Kasumi-1 (cell line): ENCODE measurements at places on chromosomes 5 and 9.

- DNase-seq: no peak
Measured at GRCh38 chr9:79946712-79947111, 374.9 kb downstream of the TLE4 start.

- DNase-seq: no peak
Measured at GRCh38 chr9:9771314-9771713, 841.5 kb downstream of the PTPRD start.

DNA sequence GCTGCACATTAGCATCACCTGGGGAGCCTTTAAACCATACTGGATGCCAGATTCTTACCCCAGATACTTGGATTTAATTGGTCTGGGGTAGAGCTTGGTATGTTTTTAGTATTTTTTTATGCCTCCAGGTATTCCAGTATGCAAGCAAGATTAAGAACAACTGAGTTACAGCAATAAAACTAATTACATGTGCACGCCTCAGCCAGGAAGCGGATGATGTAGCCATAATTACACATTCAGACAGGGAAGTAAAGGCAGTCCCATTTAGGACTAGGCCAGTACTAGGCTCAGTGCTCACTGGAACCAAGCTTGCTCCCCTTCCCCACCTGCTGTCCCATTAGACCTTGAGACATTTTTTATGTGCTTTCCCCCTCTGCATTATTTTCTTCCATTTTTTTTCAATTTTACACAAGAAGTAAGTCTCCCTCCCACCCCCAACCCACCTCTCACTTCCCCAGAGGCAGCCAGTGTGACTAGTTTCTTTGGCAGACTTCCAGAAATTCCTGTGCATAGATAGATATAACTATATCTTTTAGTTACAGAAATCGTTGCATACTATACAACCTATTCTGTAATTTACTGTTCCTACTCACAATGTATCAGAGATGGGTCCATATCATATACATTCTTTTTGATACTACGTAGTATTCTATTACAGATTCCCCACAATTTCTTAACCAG is 7.1 kb upstream of the GNAQ start:
- peak; percentile 21 for DNase-seq

GRCh38 chr9:124621371-124622328 is 114.5 kb upstream of the NR5A1 start:
- no peak for DNase-seq

GRCh38 chr5:39151745-39152144 is 67.6 kb downstream of the FYB1 start:
- DNase-seq: no peak

DNA sequence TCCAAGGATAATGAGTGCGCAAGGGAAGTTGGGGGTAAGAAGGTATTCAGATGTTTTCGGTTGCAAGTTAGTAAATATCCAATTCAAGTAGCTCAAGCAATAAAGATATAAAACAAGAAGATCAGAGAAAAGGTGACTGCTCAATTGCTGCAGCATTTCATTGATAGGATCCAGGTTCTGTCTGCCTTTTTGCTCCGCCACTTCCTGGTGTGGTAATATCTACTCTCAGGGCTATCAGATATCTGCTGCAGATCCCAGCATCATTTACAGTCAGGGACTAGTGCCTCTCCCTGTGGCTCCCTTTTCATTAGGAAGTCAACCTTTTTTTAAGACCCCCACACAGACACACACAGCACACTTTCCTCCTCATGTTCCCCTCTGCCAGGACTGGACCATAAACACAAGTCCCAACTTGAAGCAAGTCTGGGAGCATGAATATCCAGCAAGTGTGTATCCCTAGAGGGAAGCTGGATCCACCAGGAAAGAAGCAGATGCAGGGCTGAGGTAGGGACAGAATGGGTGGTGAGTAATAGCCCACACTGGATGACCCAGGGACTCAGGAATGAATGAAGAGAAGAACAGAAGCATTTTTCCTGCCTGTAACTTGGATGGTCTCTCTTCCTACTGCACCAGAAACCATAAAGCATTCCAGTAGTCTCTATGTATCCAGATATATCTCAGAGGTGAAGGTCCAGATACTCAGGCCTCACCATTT is 53.7 kb downstream of the ZNF622 start:
- DNase-seq: no peak

DNA sequence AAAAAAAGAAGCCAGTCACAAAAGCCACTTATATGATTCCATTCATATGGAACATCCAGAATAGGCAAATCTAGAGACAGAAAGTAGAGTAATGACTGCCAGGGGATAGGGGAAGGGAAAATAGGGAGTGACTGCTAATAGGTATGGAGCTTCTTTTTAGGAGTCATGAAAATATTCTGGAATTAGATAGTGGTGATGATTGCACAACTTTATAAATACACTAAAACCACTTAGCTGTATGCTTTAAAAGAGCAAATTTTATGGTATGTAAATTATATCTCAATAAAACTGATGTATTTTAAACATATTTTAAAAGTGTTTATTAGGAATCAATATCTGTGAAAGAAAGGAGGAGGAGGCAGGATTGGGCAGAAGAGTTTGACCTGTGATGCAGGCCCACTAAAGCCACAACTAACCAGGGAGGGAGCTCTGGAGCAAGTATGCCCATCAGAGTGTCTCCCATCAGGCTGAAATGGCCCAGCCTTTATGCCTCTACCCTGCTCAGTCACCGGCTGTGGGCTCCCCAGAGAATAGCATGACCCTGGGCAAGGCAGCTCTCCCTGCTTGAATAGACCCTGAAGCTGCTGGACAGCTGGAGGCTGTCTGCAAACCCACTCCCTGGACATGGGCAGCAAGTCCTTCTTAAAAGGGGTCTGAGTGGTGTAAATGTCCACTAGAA is 96.0 kb upstream of the SLC44A1 start:
- no peak for DNase-seq

- DNase-seq: no peak
Measured at GRCh38 chr5:141547488-141547887, 58.6 kb downstream of the PCDHGC5 start.

DNA sequence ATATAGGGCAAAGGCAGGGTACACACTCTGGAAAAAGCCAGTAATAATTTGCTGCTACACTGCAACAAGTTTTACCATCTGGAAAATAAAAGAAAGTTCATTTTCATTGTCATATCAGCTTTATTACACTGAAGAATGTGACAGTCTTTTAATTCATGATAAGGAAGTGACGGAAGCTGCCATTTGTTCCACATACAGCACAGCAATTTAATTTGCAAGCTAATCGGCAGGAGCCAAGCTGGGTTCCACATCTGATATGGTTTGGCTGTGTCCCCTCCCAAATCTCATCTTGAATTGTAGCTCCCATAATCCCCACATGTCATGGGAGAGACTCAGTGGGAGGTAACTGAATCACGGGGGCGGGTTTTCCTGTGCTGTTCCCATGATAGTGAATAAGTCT is 16.5 kb downstream of the PRELID2 start:
- DNase-seq: no peak

DNA sequence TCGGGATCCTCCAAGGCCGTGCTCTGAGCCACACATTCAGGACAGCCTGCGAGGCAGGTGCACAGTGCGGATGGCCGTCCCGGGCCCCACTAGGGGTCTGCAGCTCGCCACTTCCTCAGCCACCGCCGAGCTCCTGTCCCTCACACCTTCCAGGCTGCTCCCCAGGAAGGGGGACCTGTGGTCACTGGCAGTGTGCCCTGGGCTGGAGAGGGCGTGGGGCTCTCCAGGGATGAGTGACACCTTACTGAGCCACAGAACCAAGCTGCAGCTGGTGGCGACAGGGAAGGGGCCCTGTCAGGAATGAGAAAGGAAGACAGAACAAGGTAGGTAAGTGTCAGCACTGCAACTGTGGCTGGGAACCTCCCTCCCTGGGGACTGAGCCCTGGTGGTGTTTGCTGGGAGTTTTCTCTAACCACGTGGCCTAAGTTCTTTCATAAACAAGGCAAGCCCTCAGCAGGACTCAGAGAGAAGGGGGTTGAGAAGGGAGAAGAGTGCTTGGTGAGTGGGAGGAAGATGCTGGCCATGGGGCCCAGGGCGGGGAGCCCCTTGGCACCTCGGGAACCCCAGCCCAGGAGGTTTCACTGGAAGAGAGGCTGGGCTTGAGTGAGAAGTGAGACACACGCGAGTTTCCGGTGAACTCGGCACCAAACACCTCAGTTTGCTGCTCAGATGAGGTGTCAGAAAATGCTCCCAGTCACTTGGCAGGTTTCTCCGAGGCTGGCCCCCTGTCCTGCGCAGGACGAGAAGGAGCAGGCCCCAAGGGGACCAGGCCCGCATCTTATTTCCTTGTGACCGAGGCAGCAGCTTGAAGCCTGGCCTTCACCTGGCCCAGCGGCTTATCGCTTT is 5.2 kb downstream of the IL13 start:
- DNase-seq: no peak

- no peak for DNase-seq
Measured at GRCh38 chr9:445033-445432, 230.4 kb downstream of the DOCK8 start.

DNA sequence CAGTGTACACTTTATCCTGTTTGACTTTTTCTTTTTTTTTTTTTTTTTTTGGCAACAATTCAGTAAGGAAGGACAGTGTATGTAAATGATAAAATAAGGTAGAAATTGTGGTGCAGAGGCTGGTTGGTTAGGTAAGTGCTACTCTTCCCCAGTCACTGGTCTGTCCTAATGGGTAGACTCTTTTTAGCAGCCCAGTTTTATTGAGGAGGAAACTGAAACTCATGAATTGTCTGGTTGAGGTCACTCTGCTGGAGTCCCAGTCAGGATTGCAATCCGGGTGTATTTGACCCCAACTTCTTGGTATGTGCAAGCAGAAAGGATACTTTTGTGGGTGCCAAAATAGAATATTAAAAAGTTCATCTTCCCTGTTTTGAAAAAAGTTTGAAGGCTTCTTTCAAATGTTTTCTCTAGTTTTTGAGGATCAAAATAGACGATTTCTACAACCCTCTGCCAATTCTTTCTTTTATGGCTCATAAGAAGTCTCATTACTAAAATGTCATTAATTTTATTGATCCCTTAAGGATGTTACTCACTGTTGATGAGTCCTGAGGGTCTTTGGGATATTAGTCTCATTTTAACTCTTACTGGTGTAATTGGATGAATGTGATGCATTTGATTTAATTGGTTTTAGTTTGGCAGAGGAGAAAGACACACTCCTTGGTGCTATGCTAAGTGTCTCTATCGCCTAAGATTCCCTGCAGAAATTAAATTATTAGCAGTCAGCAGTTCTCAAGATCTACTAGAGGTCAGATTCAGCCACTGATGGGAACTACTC is 171.9 kb downstream of the KDM4C start:
- no peak for DNase-seq

- no peak for DNase-seq
Measured at GRCh38 chr9:73515216-73515615, 363.6 kb downstream of the ANXA1 start.

DNA sequence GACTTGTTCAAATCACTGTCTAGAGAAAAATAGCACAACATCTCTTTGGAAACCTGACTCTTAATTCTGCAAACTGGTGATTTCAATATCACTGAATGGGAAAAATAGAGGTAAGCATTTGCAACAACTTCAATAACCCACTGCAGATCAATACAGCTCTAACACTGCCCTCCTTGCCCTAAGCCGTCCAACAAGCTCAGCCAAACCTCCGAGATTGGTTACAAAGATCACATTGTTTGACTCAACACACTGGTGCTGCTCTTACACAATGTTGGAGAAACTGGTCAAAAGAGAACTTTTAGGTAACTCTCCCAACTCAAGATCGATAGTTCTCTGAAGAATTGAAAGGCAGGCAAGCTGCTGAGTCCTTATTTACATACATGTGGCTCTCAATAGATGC is 150.4 kb downstream of the SPOCK1 start:
- DNase-seq: no peak

GRCh38 chr5:138911441-138911840 is 36.3 kb upstream of the LRRTM2 start:
- DNase-seq: no peak

DNA sequence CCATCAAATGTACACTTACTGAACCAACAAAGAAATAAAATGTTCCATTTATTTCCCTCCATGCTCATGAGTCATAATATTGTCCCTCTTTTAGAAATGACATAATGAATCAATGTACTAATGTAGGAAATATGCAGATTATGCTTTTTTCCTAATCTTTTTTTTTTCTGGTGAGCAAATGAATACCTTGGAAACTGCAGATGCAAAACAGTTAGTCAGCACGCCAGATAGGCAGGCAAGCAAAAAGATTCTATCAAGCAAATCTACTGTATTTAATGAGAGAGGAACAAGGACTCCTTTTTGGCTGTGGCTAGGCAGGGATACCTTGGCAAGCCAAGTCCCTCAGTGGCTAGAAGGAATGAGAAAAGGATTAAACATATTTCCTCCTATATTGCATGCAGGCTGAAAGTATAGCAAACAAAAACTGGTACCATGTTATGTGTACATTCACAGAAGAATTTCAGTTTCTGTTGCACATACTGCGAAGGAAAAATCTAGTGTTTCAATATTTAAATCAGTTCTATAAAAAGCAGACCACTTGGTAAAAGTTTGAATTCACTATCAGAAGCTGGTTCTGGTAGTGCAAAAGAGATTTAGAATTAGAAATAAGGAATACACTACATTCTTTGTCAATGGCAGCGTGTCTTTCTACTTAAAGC is 605.4 kb downstream of the TLE1 start:
- DNase-seq: no peak

- peak; percentile 8 for DNase-seq
Measured at GRCh38 chr9:121735793-121736770, 84.6 kb downstream of the DAB2IP start.

GRCh38 chr5:36529142-36529541 is 77.3 kb upstream of the SLC1A3 start:
- DNase-seq: peak; percentile 94

DNA sequence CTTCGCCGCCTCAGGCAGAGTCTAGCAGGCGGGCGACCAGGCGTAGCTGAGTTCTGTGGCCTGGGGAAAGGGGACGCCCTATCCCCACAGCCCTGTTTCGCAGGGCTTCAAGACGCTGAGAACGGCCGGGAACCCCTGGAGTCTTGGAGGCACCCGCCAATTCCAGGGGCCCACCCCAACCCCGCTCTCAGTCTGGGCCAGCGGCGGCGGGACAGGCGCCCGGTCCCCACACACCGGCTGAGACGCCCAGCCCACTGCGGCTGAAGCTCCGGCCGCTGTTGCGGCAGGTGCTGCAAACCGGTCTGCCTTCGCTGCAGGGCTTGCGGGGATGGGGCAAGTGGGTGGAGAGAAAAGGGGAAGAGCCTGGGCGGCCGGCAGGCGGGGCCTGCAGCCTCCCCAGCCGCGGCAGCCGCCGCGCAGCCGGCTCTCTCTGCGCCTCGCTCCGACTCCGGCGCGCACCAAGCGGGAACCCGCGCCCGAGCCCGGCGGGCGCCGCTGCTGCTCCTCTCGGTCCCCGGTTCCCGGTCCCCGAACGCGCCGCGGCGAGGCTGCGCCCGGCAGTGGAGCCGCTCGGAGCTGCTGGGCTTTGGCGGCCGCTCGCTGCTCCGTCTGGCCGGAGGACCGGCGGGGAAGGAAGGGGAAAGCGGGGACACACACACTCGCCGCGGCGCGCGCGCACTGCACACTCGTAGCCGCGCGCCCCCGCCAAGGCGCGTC is at the start of gene PIP5K1B:
TSS of gene PIP5K1B (plus strand) at position 427 of the 717 bp plus-strand sequence. CDS start 117,375 bp downstream, outside the sequence.
- peak; percentile 72 for DNase-seq
